ENCODE measurements at places on chromosomes 4 and X.

DNA sequence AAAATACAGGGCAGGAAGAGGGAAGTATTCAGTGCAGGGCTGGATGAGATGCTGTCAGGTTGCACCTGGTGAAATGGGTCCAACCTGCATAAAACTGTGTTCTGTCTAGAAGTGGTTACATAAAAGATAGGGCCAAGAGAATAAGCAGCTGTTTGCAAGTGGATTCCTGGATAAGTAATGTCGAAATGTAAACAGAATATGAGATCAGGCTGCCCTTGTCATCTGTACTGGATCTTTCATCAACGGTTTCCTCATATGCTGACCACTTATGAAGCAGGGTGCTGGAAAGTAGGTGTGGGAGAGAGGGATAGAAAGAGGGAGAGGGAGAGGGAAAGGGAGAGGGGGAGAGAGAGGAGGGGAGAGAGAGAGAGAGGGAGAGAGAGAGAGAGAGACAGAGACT lies 349.8 kb upstream of the CPEB2 start:
- DNase-seq = no peak

GRCh38 chr4:108107729-108108382 lies 60.9 kb downstream of the LEF1 start:
- DNase-seq = no peak

DNA sequence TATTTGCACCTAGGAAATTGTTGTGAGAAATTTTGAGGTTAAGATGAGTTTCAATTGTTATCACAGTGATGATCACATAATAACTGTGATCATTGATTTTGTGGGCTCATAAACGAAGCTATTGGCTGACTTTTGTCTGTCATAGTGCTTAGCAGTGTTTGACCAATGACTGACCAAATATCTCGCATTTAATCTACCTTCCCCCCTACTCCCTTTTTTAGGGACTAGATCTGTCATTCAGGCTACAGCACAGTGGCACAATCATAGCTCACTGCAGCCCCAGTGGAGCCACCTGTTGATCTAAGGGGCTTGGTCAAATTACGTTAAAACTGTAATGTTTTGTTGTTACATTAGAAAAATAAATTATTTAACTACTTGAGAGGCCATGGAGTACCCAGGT lies 1.5 kb downstream of the FUNDC2 start:
- no peak for DNase-seq

DNA sequence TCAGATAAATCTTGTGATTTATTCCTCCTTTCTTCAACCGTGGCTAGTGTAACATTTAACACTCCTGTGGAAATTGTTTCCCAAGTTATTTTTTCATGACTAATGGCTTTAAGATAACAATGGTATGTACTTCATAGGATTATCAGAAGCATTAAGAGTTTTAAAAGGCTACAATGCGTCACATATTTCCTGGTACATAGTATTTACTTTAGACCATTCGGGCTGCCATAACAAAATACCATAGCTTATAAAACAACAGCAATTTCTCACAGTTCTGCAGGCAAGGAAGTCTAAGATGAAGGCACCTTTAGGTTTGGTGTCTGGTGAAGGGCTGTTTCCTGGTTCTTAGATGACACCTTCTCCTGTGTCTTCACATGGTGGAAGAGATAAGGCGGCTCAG lies 158.6 kb downstream of the PAPSS1 start:
- DNase-seq = no peak
